ENCODE measurements at places on chromosomes 16 and 17.

GRCh38 chr16:50747207-50747956 lies 5.5 kb downstream of the CYLD start:
- DNase-seq = no peak

- no peak for DNase-seq
Observed at GRCh38 chr17:68562736-68563135, 38.4 kb downstream of the FAM20A start.

DNA sequence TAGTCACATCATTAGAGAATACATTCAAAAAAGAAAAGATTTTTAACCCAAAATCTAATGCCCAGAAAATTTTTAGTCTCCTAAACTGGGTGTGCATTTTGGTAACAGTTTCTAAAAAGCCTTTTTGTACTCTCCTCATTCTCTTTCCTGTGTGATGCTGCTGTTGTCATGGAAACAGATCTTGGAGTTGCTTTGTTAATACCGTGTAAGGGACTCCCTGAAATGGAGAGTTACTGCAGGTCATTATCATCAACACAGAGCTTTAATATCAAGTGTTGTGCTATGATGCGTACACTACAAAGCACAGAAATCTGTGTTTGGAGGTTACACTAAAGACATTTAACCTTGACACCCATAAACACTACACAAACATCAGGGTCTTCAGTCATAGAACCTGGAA lies 216.3 kb downstream of the PRKCA start:
- no peak for DNase-seq

- DNase-seq = no peak
Observed at GRCh38 chr17:37481001-37481665, 8.6 kb upstream of the DUSP14 start.

DNA sequence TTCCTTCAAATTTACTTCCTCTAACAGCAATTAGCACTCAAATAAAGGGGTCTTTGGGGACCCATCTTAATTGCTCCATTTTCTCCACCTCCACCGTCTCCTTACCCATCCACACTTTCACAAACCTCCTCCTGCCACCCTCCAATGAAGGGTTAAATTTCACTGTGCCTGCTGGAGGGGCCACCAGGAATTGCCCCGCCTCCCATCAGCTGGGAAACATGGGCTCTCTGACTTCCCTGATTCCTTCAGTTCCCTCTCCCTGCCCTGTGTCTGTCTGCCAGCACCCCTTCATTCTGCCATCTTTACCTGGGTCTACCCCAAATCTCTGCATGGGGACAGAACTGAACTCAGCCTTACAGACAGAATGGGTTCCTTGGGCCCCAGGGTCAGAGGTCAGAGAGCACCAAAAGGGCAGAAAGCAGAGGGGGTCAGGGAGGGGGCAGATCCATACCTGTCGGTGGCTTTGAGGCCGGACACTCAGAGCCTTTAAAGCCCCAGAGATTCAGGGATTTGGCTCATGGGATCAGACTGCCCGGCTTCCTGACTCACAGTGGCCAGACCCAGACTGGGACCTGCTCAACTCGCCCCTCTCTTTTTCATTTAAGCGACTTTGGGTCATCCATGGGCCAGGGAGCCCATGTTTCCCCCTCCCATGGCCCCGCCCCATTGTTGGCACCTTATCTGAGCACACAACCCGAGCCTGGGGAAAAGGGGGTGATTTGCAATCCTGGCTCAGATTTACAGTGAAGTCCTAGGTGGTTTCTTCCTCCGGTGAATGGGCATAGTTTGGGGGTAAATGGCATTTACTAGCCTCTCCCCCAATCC lies 17.6 kb upstream of the SP2 start:
- DNase-seq = no peak

DNA sequence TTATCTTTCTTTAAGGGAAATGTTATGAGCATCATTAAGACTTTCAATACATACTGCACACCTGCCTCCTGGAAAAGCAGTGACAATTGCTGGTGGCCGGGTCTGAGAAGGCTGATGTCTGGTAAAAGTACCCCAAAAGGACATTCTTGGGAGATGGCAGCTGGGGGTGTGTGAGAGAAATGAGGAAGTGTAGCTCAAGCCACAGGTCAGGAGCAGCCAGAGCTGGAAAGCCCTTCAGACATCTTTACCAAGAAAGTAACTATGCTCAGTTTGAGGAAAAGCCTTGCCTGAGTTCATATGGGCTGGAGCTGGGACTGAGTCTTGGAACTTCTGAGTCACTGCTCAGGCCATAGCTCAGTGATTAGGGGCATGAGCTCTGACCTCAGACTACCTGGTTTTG lies 94.7 kb upstream of the N4BP1 start:
- DNase-seq = no peak

GRCh38 chr17:73952082-73952479 lies 251.4 kb upstream of the RPL38 start:
- no peak for DNase-seq

DNA sequence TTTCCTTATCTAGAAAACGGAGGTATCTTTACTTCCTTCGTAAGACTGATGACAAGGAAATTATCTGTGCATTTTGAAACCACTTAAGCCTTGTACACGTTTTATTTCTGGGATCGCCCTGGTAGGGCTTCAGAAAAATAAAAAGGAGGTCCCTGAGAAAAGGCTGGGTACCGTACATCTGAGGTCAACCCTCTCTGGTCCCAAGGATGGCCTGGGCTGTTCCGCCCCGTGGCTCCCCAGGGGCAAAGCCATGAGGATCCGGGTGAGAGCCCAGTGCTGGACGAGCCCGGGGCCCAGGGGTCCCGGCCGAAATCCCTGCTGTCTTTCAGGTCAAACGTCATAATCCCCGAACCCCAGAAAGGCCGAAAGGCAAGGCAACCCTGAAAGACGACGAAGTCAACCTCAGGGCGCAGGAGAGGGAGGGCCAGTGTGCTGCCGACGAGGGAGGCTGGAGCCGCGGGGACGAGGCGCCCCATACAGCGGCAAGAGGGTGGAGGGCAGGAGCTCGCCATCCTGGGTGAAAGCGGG lies 656 bp upstream of the FUS start:
- no peak for DNase-seq

DNA sequence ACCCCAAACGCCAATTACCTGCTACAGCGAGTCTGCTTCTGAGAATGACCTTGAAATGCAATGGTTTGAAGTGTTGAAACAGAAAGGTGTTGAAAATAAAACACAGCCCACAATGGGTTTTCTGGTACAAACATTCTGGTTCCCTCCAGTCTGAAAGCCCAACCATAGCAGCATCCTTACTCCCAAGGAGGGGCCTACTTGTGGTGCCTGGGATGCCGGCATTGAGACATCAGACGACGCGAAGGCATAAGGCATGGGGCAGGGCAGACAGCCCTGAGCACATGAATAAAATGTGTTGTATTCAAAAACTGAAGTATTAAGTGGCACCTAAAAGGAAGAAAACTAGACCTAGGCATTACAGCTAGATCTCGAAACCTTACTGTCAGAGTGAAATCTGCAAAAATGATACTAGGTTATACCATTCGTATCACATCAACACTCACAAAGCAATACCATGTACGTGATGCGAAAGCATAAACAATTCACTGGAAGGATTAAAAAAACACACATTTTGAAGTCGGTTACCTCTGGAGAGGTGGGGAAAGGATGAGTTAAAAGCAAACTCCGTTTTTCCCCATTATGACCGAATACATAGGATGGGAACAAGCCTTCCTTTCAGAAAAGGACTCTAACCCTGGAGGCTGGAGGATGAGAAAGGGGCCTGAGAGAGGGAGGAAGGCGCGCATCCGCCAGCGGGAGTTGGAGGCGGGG lies 702 bp downstream of the NUDT21 start:
- no peak for DNase-seq
